ENCODE measurements at places on chromosomes 7 and 10. TPM values are rescaled to one million over a fixed set of nuclear protein-coding genes. Genes with fewer than 3 reads are reported as not detected.

- no peak for DNase-seq
Observed at GRCh38 chr7:67913604-67914003, 917.0 kb downstream of the TYW1 start.

- no peak for DNase-seq
Observed at GRCh38 chr7:132438926-132439325, 137.3 kb downstream of the PLXNA4 start.

- no peak for DNase-seq
Observed at GRCh38 chr7:4931943-4932342, 27.0 kb downstream of the MMD2 start.

GRCh38 chr7:30522159-30522558 is 17.5 kb upstream of the GGCT start:
- no peak for DNase-seq

The ELMO1 gene
- total RNA-seq: 21.2 TPM

The CALD1 gene
- total RNA-seq: 145 TPM

Measured in left lobe of liver (tissue), 2 donors.